ENCODE measurements at places on chromosomes 5 and 9.

GRCh38 chr9:92432972-92433548 is 8.8 kb upstream of the OMD start:
- DNase-seq, result no peak

DNA sequence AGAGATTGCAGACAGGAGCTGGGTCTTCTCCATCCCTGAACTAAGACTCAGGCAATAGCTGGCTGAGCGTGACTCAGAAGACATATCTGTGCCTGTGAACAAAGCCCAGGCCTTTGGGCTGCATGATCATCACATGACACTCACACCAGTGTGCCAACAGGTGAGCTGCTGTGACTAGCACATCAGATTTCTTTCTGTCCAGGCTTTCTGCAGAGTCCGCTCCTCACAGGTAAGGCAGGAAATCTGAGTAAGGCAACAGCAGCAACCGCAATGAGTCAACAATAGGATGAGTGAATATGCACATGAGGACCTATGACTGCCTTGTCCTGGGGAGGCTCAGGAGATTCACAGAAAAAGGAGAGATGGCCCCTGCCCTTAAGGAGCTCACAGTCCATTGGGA is 293.6 kb downstream of the ACTL7B start:
- no peak for DNase-seq

GRCh38 chr9:105438141-105438806 is 9.6 kb upstream of the FSD1L start:
- no peak for DNase-seq

- DNase-seq, result no peak
Observed at GRCh38 chr5:151383011-151383410, 35.7 kb upstream of the SLC36A2 start.

DNA sequence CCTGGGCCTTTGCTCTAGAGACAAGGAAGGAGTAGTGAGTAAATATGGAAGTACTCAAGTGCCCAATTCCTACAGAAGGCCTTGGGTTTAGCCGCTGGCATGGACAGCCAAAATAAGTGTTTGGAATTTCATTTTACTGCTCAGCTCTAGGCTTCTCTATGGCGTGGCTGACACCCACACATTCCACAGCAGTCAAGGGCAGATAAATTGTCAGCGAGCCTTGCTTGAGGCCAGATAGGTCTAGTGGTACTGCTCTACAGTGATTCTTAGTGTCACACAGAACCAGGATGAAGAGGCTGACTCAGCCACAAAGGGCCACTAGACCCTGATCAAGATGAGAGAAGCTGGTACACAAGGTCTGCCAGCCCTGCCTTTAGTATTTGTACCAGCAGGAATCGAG is 111.0 kb upstream of the NFIB start:
- DNase-seq, result no peak

DNA sequence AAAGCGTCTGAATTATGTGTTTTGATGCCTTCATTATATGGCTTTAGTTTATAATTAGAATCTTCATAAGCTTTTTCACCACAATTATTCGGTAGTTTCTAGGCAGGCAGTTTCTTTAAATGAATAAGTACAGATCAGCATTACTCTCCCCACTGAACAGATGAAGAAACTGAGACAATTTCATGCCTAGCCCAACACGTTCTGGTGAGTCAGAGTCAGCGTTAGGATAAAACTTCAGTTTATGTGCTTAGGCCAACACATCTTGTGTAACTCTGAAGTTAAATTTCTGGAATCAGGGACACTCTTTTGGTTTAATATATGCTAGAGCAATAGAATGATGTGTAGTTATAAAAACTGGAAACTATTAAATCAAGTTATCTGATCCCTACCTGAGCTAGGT is 186.7 kb upstream of the ELL2 start:
- no peak for DNase-seq

GRCh38 chr9:20760246-20760891 is 76.3 kb downstream of the FOCAD start:
- DNase-seq, result no peak
